GM23248 (cell line): ENCODE measurements at places on chromosomes 2 and 18.

DNA sequence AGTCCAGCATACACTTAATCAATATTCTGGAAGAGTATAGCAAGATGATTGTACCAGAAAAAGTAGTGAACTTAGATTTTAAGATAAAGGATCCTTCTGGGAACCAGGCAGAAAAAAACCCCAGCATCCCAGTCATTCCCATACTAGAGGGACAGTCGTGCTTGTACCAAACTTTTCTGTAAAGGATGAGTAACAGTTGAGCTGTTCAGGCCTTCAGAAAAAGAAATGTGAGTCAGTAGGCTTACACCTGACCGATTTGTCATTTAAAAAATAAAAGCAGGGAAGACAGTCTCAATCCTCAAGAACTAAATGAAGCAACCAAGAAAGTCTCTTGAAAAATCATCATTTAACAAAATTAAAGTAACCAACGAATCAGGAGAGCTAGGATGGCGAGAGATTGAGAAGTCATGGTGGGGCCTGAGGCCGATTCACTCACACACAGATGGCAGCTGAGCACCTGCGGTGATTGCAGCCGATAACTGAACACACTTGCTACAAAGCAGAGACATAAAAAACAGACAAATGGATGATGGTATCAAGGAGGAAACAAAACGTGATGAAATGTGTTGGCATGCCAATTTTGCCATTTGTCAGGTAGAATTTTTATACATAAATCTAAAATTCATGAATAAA is 170.0 kb upstream of the ALKAL2 start:
- no peak for DNase-seq

DNA sequence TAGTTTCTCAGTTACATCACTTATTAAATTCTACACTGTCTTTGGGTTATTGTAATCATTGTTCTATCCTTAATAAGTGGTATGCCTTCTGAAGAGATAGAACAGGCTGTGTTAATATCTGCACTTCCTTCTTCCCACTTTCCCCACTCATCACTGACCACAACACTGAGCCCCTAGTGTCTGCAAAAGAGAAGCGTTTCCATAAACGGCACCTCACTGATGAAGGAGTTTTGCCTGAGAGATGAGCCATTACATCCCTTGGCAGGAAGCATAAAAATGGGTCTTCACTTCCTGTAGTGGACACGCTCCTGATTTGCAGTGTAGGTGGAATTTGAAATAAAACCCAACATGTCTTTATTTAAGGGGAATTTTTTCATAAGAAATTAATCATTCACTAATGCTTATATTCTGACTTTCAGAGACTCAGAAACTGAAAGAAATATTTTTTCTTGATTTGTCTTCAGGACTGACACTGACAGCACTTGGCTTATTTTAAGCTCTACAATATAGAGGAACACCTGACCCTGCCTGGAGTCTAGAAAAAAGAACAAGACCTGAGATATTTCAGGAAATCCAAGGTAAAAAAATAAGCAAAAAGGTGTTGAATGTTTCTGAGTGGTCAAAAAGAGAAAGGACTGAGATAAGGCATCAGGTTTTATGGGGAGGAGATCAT is 275.3 kb downstream of the RAD51AP2 start:
- no peak for DNase-seq

GRCh38 chr2:231707927-231708772 is at the start of gene PTMA:
Gene PTMA (plus strand): TSS chr2:231708525. CDS start chr2:231708707, 182 bp downstream.
- DNase-seq = peak; percentile 100

GRCh38 chr2:226904592-226904991 is 68.7 kb downstream of the RHBDD1 start:
- DNase-seq = no peak

DNA sequence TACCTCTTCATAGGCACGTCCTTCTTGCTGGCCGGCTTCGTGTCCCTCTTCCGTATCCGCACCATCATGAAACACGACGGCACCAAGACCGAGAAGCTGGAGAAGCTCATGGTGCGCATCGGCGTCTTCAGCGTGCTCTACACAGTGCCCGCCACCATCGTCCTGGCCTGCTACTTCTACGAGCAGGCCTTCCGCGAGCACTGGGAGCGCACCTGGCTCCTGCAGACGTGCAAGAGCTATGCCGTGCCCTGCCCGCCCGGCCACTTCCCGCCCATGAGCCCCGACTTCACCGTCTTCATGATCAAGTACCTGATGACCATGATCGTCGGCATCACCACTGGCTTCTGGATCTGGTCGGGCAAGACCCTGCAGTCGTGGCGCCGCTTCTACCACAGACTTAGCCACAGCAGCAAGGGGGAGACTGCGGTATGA is 2.3 kb downstream of the FZD7 start:
- no peak for DNase-seq
